Activated CD4-positive, alpha-beta T cell treated with anti-CD3 and anti-CD28 coated beads, Interleukin-2, Interleukin-4, amounts not matched to agents 100 ng/mL and 50 ng/mL, durations not matched to agents 16 hours and 8 hours (primary cell): ENCODE measurements at places on chromosomes 5 and 9.

DNA sequence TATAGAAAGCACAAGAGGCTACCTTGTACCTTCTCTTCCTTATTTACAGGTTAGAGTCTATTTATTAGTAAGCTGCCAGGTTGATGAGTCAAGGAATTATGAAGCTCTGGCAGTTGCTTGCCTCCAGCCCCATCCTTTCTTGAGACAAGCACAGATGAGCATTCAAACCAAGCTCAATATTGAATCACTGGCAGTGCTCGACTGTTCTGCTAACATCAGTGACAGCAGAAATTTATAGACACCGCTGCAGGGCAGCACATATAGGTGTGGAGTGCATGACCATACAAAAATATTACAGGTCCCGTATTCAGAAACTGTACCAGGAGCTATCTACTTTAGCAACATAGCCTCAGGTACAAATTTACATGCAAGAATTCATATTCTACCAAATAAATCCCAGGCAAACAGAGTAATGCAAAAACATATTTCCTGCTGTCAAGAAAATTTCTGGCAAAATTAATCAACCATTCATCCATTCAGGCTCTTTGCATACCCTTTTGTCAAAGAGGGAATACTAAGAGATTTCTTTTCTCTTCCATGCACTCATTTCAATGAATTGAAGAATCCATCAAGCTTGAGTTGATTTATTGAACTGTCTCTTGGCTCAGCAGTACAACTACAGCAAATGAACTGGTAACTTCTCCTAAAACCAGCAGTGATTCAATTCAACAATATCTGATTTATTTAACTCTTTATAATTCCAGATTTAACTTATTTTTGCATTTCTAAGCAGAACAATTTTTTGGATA, 26.9 kb upstream of the PCA3 start:
- no peak for DNase-seq

DNA sequence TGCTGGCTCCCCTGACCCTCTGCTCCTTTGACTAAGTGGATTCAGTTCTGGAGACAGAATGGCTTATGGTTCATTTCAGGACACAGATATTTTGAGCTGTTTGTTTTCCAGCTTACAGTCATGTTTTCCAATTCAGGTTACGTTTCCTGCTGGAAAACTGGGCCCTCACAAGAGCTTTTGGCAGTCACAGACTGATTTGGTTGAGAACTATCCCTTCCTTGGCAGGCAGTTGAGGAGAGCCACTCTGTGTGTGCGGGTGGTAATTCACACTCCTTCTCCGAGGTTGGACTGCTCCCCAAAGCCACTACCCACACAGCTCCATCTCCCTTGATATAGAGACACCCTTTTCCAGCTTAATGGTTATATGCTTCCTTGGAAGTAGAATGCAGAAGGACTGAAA, 534.5 kb downstream of the TMEM38B start:
- DNase-seq = no peak

DNA sequence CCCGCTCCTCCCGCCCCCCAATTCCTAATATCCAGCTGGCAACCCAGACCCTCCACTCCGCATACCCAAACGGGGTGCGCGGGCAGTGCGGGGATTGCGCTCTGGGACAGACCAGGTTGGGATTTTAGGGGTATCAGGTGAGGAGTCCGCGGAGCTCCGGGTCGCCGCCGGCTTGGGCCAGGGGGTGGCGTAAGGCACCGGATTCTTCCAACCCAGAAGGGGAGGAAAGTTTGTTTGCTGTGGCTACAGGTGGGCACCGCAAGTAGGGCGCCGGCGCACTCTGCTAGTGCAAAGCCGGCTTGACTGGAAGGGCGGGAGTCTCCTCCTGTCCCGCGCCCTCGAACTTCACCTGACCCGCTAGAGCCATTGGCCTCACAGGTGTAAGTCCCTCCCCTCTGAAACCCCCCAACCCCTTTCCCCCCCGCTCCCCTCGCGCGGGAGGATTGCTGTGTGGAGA, 709 bp downstream of the IQGAP2 start:
- peak; percentile 61 for DNase-seq

GRCh38 chr9:130132746-130133145, 39.5 kb upstream of the NCS1 start:
- no peak for DNase-seq

GRCh38 chr5:148966348-148966747, 96.5 kb downstream of the SH3TC2 start:
- DNase-seq = no peak

DNA sequence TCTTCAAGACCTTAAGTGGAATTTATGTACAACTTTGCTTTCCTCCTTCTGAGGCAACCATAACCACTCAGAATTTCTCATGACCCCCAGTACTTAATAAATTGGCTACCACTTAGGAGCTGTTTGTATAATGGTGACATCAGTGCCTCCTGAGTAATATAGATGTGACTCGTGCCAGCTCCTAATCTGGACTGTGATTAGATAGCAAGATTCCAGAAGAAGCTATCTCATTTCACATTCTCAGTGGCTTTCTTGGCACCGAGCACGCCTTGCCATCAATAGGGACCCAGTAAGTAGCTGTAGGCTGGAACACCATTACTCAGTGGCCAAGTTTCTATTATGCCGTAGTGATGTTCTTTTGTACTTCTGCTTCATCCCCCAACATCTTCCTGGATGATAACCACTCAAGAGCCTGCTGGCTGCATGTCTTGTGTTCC, 228.8 kb downstream of the CD180 start:
- no peak for DNase-seq

DNA sequence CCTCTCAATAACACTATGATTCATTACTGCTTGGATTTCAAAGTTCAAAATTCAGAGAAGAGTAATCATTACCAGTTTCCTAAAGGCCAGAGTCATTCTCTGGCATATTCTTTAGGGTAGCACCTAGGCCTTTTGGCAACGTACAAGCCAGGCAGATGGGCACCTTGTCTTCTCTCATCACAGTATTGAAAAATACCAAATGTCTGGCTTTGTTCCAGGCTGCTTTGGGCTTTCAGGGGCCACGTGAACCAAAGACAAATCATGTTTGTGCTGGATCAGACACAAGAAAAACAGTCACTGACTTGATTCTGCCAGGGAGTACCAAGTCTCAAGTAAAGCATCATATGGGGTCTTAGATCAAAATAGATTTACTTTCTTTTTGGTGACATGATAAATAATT, 15.5 kb downstream of the MEGF9 start:
- DNase-seq = no peak

- DNase-seq = no peak
These were observed 139.9 kb downstream of the ZNF608 start for GRCh38 chr5:124606543-124606942.

- DNase-seq = no peak
These were observed 3.8 kb downstream of the MRPL22 start for GRCh38 chr5:154944716-154945115.
